ENCODE measurements at places on chromosomes 13 and 19. TPM values are rescaled to one million over a fixed set of nuclear protein-coding genes. Genes with fewer than 3 reads are reported as not detected.
A peak's percentile ranks its signal among the peaks of the same experiment; 100 is the strongest.

The ATP8A2 gene
- 38.3 TPM for polyA plus RNA-seq

DNA sequence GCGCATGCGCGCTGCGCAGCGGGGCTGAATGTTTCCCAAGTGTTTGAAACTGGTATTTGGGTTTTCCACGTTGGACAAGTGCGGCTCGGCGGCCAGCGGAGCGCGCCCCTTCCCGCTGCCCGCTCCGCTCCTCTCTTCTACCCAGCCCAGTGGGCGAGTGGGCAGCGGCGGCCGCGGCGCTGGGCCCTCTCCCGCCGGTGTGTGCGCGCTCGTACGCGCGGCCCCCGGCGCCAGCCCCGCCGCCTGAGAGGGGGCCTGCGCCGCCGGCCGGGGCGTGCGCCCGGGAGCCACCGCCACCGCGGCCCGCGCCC is at the start of gene ING1:
TSS of gene ING1 (plus strand) at position 59 of the 311 bp plus-strand sequence. CDS start 450 bp downstream, outside the sequence.
- no peak for DNase-seq

- DNase-seq = no peak
Measured at GRCh38 chr13:104634016-104634415, 1567.8 kb upstream of the SLC10A2 start.

The CFD gene
- 84.3 TPM for polyA plus RNA-seq

DNA sequence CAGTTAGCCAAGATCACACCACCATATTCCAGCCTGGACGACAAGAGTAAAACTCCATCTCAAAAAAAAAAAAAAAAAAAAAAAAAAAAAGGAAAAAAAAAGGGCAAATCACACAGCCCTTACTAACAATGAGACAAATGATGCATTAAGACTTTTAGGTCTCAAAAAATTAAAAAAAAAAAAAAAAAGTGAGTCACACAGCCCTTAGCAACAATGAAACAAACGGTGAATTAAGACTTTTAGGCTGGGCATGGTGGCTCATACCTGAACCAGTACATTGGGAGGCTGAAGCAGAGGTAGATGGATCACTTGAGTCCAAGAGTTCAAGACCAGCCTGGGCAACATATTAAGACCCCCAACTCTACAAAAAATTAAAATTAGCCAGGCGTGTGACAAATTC is 32.4 kb upstream of the EIF3G start:
- DNase-seq = no peak

DNA sequence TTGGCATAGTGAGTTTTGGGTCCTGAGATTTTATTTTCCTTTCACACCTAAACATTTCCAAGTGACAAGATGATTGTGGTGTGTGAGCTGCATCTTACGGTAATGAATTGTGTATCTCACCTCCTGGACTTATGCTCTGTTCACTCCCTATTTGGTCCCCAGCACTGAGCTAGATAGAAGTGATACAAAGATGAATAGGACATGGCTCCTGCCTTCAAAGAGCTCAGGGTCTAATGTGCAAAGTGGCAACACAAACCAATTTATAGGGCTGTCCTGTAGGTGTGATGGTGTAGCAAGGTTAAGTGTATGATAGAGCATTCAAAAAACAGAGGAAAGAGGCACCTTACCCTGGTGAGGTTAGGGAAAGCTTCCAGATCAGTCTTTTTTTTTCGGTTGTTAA is 17.6 kb upstream of the TNFRSF19 start:
- no peak for DNase-seq

DNA sequence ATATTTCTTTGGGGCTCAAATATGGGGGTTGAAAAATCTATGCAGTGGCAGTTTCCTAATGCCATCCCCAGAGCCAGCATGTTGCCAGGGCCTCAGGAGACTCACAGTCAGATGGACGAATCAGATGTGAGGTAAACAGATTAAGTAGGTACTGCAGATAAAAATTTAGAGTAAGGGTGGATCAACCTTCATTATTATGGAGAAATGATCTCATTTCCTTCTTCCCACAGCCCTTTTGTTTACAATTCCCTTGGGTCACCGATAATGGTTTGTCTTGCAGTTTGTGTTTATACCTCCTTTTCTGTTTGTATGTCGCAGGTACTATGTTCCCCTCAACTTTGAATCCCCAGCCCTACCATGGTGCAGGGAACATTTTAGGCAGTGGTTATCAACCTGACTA is 20.0 kb downstream of the DIAPH3 start:
- no peak for DNase-seq

DNA sequence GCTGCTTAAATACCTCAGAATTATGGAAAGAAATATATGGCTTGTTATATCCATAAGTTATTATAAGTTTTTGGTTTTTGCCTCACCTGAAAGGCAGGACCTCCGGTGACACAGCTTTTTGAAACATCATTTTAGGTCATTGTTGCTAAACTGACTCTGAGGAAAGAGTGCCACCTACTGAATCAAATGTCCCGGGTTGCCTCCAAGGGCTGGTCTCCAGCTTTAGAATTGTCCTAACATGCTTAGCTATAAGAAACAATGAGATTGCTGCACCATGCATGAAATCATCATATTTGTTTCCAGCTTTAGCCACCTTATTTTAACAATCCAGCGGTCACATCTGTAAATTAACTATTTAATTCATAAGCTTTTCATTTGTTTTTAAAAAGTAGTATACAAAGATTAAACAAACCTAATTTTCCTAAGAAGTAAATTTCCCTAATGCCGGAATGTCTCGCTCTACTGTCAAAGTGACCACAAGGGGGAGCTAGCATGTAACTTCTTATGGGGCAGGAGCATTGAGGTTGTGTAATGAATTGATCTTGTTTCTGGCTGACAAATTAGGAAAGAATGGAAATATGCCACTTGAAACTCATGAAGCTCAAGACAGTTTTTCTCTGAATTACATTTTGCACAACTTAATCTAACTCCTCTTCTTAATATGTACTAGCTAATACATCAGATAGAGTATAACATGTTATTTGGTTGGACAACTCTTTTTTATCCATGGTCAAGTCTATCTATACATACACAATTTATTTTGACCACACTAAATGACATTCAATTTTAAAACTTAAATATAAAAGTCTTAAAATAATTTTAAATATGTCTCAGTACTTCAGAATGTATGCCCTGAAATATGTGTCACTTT is 6.7 kb upstream of the PCDH17 start:
- DNase-seq = peak; percentile 64

The ZNF541 gene
- polyA plus RNA-seq = 42.0 TPM

DNA sequence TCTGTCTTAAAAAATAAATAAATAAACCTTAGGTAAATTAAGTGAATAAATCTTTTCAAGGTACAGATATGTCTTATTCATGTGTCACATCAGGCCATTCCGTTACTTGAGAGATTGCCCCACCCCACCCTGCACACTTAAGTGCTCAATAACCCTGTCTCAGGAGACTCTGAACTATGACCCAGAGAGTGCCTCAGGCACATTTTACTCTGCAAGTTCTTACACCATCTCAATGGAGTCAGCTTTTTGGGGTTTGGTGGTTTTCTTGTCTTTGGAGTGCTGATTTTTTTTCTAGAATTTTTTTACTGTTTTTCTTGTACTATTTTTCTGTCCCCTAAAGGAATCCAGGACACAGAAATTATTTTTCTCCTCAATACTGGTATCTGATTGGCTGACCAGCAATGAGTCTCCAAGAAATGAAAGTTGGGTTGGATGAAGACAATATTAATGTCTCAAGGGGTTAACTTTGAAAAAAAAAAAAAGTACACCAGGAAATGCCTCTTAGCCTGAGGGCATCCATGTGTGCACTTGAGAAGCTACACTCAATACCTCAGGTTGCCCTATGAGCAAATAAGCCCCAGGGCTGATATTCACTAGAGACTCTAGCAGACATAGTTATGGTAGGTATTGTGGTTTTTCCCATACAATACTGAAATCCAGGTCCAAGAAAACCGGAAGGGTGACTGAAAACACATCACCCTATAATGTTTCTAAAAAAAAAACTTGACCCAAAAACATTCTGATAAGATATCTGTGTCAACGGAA is 114.6 kb upstream of the ZNF91 start:
- DNase-seq = no peak

The MYO16 gene
- polyA plus RNA-seq = 3.4 TPM

GRCh38 chr19:39696387-39696786 is 7.9 kb upstream of the LGALS14 start:
- DNase-seq = no peak

The OR7D2 gene
- 1.7 TPM for polyA plus RNA-seq

The NTN5 gene
- polyA plus RNA-seq = 0.87 TPM

- DNase-seq = peak; percentile 72
Measured at GRCh38 chr19:1063030-1063908, 3.7 kb upstream of the ARHGAP45 start.

The LILRA6 gene
- 2.7 TPM for polyA plus RNA-seq

DNA sequence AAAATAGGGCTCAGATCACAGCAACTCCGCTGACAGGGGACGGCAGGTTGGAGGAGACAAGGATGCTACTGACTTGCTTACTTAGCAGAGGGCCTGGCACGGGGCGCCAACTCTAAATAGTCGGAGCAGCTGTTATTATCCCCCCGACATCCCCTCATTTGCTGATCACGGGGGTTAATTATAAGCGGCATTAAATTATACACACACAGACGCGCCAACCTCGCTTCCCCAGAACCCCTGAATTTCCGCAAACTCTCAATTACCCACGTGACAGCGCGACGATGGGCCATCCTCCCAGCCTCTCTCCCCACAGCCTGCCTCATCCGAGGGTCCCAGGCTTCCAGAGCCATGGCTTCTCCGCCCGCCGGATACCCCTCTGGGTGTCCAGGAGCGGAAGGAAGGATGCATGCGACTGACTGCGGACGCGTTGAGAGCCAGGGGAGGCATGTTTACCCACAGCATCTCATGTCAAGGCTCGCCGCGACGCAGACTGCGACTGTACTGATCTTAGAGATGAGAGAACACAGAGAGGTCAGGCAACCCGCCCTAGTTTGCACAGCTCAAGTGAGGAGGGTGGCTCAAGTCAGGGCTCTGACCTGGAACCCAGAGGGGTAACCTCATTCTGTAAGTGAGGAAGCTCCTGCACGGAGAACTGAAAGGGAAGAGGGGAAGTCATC is 5.7 kb downstream of the PTPRS start:
- DNase-seq = no peak

DNA sequence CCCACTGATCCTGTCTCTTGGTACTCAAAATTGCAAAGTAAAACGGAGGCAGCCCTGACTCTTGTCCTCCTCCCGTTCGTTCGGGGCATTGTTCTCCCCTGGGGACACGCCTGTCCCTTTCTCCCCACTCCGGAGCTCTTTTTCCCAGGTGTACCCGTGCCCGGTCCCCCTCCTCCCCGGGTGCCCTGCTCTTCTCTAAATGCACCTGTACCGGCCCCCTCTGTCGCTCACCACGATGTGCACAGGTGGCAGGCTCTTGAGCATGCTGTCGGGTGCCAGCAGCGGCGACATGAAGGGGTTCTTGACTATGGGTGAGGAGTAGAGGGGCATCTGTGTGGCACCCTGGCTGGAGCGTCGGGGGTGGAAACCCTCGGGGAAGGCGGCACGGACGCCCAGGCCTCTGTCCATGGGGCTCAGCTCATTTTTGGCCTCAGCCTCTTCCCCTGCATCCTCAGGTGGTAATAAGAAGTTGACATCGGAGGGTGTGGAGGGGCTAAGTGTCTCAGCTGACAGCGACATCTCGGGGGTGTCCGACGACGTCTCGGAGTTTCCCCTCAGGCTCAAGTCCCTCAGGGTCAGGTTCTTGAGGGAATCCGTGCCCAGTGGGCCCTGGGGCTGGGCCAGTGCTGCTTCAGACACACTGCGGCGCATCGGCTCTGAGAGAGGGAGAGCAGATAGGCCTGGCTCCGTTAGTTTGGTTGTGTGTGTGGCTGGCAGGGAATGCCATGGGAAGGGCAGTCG is 12.4 kb upstream of the CNFN start:
- DNase-seq = no peak

The IGSF23 gene
- polyA plus RNA-seq = not detected

The LINGO3 gene
- polyA plus RNA-seq = 0.45 TPM

The PTPRS gene
- polyA plus RNA-seq = 27.1 TPM

The KIR3DL2 gene
- polyA plus RNA-seq = not detected

The NR2F6 gene
- 20.4 TPM for polyA plus RNA-seq

GRCh38 chr19:42626181-42626580 is 31.5 kb upstream of the CEACAM8 start:
- DNase-seq = no peak

DNA sequence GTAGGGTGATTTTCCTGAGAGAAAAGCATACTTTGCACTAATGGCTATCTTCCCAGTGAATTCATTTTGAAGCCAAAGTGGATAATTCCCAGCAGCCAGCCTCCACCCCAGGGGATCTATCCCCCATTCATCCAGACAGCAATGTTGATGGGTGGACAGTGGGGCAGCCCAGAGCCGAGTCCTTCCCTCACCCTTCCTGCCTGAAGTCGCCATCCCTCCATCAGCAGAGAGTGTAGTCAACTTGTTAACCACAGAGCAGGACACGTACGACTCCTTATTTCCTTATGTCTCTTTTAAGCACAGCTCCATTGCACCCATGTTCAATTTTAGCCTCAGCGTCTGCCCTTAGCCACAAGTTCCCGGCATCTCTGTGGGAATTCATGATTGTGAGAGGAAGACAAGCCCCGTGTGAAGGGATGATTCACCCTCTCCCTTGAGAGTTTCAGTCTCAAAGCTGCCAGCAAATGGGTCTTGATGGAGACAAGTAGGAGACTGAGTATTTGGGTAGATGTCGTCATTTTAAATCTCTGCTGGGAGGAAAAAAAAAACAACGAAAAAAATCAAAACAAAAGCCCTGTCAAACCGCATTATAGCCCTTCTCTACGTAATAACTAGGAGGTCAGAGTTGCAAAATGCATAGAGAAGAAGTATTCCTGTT is 58.3 kb upstream of the MEDAG start:
- no peak for DNase-seq

GRCh38 chr13:39036212-39036611 is 1.7 kb downstream of the PROSER1 start:
- DNase-seq = no peak

DNA sequence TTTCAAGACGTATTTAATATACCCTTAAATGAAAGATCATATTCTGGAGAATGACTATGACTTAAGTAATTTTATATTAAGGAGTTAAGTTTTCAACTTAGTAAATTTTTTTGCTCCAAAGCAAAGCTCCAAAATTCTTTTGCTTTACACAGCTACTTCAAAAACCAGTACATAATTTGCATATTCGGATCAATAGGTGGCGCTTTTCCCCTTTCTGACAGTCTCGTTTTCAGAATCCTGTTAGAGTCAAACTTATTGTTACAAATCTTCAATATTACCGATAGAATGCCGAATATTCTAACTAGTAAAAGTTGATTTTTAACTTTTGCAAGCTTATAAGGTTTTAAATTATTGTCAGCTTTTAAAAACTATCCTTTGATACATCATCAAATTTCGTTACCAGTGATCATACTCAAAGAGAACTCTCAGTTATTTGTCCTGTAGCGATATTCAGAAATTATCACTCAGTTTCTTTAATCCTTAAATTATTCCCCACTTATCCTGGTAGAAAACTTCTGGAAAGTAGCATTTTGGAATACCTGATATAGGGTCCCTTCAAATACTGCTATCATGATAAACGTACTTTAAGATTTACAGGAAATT is 852.7 kb upstream of the KLHL1 start:
- no peak for DNase-seq

The NLRP12 gene
- not detected for polyA plus RNA-seq
